Epithelial cell of prostate (primary cell): ENCODE measurements at places on chromosomes 7 and 10.

- DNase-seq = no peak
Observed at GRCh38 chr10:91103384-91104192, 116.9 kb upstream of the PCGF5 start.

DNA sequence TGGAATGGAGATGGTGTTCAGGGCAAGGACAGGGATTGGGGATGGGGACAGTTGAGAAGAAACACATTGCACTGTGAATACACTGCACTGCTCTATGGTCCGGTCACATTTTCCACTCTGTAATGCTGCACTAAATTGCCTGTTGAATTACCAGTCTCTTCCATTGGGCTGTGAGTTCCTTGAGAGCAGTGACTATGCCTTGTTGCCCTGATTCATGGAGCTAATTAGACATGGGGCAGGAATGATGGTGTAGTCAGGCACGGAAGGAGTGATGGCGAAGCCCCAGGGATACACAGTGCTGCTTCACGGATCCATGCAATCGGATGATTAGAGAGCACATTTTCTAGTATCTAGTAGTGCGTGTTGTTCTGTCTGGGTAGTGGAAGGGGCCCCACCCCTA lies 25.4 kb upstream of the GPAM start:
- DNase-seq = no peak

DNA sequence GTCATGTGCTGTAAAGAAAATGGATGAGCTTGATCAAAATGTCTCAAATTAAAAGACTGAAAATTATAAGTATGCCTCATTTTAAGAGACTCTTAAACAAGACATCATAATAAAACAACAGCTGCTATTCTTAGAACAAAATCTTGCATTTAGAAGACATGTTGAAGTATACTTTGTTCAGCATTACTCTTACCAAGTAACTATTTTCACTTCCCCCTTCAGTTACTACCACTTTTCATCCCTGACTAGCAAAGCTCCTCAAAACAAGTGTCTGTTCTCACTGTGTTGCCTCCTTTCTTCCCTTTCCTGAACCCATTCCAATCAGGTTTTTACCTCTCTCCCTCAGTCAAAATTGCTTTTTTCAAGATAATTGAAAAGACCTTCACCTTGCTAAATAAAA lies 31.6 kb downstream of the ELAPOR2 start:
- no peak for DNase-seq

DNA sequence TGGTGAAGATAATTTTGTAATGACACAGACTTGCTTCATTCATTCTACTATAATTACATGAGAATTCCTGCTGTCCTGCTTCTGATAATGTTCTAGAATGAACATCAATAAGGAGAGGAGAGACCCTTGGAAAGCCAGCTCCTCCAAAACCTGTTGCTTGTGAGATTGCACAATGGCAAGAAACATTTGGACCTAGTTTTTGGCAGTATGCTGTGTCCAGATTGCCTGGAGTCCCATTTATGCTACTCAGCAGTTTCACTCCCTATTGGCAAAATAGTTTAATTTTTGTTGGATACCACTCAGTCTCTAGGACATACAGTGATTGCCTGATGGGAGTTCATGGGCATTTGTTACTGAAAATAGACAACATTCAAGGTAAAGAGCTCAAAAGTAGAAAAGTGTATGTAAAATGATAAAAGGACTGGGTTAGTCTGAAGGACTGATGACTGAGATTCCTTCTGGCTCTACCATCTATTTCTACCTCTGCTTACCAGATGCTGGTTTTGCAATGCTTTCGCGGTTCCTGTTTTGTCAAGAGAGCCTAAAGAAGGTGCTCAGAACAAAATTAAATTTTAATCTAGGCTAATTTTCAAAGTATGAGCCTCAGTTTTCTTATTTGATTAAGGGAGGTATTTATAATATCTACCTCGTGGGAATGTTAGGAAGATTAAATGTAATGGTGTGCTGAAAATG lies 8.0 kb upstream of the ACTR3B start:
- DNase-seq = no peak

GRCh38 chr10:59047957-59048618 lies 128.4 kb upstream of the PHYHIPL start:
- DNase-seq = no peak
